H54 (cell line): ENCODE measurements at places on chromosomes 3 and 15.

- DNase-seq: no peak
Measured at GRCh38 chr15:68806220-68807060, 14.3 kb downstream of the ANP32A start.

GRCh38 chr3:195769551-195769950 is 42.2 kb downstream of the MUC4 start:
- DNase-seq: no peak

DNA sequence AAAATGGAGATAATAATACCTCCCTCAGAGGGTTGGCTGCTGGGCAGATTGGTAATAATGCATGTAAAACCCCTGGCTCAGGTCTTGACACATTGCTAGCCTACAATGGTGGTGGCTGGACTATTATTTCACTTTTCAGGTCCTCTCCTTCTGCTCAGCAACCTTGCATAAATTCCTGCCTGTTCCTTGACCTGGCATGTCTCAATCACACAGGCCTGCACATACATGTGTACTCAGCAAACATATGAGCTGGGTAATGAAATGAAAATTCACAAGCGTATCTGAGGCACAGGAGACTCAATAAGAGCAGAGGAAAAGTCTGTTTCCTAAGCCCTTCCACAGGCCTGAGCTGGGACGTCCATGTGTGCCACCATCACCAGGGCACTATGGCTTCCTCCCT is 17.4 kb downstream of the VPS18 start:
- no peak for DNase-seq

GRCh38 chr3:172808969-172809546 is 58.5 kb downstream of the ECT2 start:
- DNase-seq: no peak

GRCh38 chr3:110414855-110415254 is 656.8 kb upstream of the NECTIN3 start:
- no peak for DNase-seq

- no peak for DNase-seq
Measured at GRCh38 chr3:14210843-14211594, 32.4 kb downstream of the LSM3 start.

- DNase-seq: no peak
Measured at GRCh38 chr3:132445817-132446216, 28.5 kb downstream of the DNAJC13 start.

DNA sequence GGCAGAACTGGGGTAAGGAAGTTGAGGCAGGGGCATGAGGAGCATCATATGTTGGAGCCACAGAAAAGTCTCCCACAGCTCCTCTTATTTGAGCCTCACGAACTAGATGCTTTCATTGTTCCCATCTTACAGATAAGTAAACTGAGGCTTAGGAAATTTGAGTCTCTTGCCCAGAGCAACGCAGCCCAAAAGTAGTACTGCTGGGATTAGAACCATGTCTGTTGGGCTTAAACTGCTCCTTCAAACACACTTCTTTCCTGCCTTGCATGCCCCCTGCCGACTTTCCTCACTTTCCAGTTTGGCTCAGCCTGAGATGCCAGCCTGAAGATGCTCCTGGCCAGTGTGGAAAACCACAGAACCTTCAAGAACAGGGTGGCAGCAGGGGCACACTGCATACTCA is 43.1 kb upstream of the SLC6A6 start:
- no peak for DNase-seq
